ENCODE measurements at places on chromosomes 6 and 20. TPM values are rescaled to one million over a fixed set of nuclear protein-coding genes. Genes with fewer than 3 reads are reported as not detected.
A peak's percentile ranks its signal among the peaks of the same experiment; 100 is the strongest.

DNA sequence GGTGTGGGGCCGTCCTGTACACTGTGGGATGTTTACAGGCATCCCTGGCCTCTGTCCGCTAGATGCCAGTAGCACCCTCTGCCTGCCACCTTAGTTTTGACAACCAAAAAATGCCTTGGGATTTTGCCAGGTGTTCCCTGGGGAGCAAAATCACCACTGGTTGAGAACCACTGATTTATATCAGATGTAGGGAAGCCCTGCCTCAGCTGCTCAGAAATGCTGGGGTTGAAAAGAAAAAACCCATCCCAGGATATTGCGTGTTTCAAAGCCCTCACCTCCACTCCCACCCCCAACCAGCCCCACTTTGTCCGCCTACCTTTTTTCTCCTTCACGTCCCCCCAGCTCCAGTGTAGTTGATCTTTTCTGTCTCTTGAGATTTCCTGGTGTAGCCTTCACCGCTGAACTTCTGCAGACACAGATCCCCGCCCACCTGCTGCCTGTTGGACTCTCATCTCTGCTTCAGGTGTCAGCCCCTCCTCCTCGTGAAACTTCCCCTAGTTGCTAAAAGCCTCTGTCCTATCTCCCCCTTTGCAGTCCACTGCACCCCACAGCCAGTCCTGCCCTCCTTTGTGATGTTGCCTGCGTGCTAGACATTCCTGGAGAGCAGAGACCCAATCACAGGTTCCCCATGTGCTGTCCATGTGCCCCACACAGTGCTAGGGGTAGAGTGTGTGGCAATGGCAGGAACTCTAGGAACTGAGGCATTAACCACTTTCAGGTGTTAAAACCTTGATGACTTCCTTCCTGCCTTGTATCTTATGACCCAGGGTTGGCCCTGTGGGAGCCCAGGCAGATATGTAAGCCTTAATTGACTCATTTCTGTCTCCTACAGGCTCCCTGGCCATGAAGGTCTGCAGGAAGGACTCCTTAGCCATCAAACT, 98.9 kb downstream of the TBC1D7 start:
- DNase-seq, result peak; percentile 20

DNA sequence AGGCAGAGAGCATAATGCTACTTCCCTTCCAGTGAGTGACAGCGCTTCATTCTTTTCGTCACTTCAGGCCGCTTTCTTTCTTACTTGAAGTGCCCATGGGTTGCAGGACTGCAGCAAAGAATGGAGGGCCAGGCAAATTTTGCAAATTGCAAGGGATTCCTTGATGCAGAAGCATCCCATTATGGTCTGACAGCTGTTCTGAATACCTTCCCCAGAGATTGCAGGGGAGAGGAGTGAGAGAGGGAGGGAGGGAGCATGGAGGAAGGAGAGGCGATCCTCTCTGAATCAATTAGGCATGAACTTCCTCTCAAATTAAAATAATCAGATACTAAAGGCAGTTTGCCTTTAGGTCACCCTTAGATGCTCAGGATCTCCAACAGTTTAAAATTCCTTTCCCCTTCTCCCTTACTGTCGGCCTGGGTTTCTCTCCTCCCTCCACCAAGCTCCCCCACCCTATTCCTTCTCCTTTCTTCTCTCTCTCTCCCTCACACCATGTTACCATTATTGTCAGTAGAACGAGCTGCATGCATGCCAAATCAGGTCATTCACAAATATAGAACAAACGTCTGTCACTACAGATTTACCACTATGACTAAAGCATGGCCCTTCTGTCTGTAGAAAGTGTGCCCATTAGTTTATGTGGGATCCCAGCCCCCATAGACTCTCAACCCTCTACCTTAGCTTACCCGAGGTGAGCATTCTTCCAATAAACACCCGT, 289.2 kb downstream of the CD83 start:
- no peak for DNase-seq

GRCh38 chr20:59750209-59750840, 146.0 kb downstream of the PHACTR3 start:
- no peak for DNase-seq

Gene PTGIS
- 0.92 TPM for total RNA-seq

Gene HECA
- total RNA-seq, result 8.6 TPM

Gene SLC12A5
- not detected for total RNA-seq

Gene TRIM31
- not detected for total RNA-seq

Gene GTSF1L
- total RNA-seq, result not detected
